Esophagus muscularis mucosa (tissue), 4 donors: ENCODE measurements at places on chromosomes 4 and X.

- no peaks in the 10 kb centered on the region for H3K36me3 ChIP-seq
- H3K4me3 ChIP-seq: no peak overlapping the region
- H3K27me3 ChIP-seq: no peaks in the 10 kb centered on the region
- DNase-seq: no peak
- no peaks in the 10 kb centered on the region for H3K4me1 ChIP-seq
- no peak overlapping the region for H3K27ac ChIP-seq
Measured at GRCh38 chr4:85391071-85391470, 83.9 kb upstream of the ARHGAP24 start.

- no peaks in the 10 kb centered on the region for H3K36me3 ChIP-seq
- H3K27me3 ChIP-seq: no peaks in the 10 kb centered on the region
- no peak overlapping the region for H3K27ac ChIP-seq
- no peaks in the 10 kb centered on the region for H3K4me1 ChIP-seq
- no peak for DNase-seq
- H3K4me3 ChIP-seq: no peak overlapping the region
Measured at GRCh38 chrX:6382284-6382683, 152.6 kb downstream of the VCX3A start.

- H3K36me3 ChIP-seq: no peaks in the 10 kb centered on the region
- no peaks in the 10 kb centered on the region for H3K27me3 ChIP-seq
- no peaks in the 10 kb centered on the region for H3K4me1 ChIP-seq
Measured at GRCh38 chr4:165992283-165992682, 119.2 kb downstream of the TLL1 start.

DNA sequence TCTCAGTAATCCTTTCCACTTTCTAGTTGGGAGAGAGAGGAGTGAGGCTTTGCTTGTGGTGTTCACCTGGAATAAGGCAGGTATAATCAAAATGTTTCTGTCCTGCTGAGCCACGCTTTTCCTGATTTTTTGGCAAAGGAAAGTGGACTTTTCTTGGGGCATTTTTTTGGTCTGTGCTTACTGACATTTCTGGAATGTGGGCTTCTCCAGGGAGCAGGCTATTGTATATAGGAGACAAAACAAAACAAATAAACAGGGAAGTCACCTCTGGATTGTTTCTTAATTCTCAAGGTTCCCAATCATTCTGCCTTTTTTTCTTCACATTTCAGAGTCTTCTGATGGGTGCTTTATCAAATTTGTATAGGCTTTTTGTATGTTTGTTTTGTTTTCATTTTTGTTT is 25.7 kb upstream of the RP2 start:
- H3K36me3 ChIP-seq: no peaks in the 10 kb centered on the region
- no peaks in the 10 kb centered on the region for H3K4me1 ChIP-seq
- H3K4me3 ChIP-seq: no peak overlapping the region
- H3K27ac ChIP-seq: no peak overlapping the region
- DNase-seq: no peak

DNA sequence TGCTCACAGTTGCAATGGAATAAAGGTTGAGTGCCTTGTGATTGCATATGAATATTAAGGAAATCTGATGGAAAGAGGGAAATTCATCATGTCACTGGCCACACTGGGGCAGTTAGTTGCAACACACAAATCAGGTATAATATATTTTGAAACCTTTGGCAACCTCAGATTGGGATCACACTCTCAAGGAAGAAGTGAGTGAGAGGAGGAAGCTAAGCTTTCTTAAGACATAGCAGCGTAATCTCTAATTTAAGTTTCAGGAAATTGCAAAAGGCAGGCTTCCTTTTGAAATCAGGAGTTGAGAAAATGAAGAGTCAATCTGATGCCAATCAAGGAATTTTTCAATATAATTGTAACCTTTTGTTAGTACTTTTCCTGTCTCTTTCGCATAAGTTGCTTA is 12.3 kb upstream of the CLTRN start:
- DNase-seq: no peak
- no peak overlapping the region for H3K4me3 ChIP-seq

- H3K36me3 ChIP-seq: peaks cover 7% of the 10 kb centered on the region
- no peak overlapping the region for H3K4me3 ChIP-seq
- peak overlapping the region; percentile 71 for H3K27ac ChIP-seq
Measured at GRCh38 chr4:7868892-7869471, 70.7 kb downstream of the AFAP1 start.

DNA sequence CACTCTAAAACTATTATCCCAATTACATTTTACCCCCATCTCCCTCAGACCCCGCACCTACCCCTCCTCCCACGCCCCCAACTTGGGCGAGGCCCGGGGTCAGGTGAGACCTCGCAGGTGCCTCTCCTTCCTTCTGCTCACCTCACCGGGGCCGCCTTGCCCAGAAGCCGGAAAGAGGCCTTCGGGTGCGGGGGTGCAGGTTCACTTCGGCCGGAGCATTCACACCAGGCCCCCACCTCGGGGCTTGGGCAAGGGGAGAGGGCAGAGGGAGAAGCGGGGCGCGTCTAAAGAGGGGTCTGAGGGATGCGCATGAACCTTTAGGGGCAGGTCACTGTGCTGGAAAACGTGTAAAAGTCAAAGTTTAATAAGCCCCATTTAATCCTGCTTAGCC is 427 bp downstream of the ZNF182 start:
- no peaks in the 10 kb centered on the region for H3K27me3 ChIP-seq
- no peak for DNase-seq
- H3K27ac ChIP-seq: peak overlapping the region; percentile 68
- no peaks in the 10 kb centered on the region for H3K36me3 ChIP-seq

DNA sequence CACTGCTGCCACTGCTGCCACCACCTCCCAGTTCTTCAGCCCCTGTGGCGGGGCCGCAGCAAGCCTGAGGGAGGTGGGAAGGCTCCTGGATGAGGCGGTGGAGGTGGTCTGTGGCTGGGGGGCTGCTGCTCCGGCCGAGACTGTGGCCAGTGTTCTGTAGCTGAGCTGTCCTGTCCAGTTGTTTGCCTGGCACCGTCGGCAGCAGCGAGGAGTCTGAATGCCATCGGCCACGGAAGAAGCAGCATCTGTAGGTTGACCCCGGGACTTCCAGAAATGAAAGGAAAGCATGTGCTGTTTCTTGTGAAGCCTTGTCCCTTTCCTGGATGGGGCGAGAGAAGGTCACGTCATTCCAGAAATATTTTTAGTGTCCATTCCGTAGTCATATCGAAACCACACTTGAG is 3.3 kb downstream of the C4orf54 start:
- H3K4me1 ChIP-seq: peaks cover 18% of the 10 kb centered on the region
- no peaks in the 10 kb centered on the region for H3K36me3 ChIP-seq
- H3K27me3 ChIP-seq: no peaks in the 10 kb centered on the region
- H3K4me3 ChIP-seq: no peak overlapping the region

GRCh38 chrX:16885628-16886027 is 15.5 kb upstream of the RBBP7 start:
- H3K27ac ChIP-seq: no peak overlapping the region
- H3K4me1 ChIP-seq: peaks cover 6% of the 10 kb centered on the region
- DNase-seq: no peak
- H3K4me3 ChIP-seq: no peak overlapping the region
- H3K36me3 ChIP-seq: no peaks in the 10 kb centered on the region

DNA sequence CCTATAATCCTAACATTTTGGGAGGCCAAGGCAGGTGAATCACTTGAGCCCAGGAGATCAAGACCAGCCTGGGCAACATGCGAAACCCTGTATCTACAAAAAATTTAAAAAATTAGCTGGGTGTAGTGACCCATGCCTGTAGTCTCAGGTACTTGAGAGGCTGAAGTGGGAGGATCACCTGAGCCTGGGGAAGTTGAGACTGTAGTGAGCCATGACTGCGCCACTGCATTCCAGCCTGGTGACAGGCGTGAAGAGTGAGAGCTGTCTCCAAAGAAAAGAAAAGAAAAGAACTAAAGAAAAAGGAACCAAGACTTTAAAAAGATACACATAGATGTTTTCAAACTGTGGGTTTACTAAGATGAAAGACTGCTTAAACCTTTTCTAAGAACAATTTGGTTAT is 129.0 kb downstream of the SPCS3 start:
- H3K4me3 ChIP-seq: no peak overlapping the region
- H3K4me1 ChIP-seq: no peaks in the 10 kb centered on the region
- no peak overlapping the region for H3K27ac ChIP-seq
- no peaks in the 10 kb centered on the region for H3K27me3 ChIP-seq
- DNase-seq: no peak
- H3K36me3 ChIP-seq: no peaks in the 10 kb centered on the region

DNA sequence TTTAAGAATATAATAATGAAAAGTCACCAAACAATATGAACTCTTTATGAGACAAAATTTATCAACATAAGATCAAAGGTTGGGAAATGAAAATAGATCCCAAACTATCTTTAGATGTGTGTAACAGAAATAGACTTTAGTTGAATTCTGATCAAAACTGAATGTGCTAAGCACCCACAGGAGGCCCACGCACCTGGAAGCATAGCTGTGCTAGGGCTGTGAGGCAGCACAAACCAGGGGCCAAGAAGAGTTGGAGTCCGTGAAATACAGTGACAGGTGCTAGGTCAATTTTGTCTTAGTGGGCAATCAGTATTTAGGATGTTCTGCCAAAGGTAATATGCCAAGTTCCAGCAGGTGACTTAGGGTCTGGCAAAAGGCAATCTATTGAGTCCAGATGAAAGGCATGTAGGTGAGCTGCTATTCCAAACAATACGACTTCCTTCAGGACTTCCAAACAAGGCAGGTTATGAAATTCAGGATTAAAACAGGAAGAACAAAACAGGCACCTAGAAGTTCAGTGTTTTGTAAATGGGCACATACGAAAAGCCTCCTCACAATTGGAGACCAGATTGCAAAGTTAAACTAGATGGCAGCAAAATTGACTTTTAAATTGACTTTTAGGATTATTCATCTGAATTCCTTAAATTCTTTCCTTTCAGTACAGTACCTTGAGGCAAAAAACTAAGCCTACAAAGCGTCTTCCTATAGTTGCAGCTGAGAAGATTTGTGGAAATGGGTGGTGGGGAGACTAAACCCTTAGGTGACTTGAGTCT is 4.7 kb upstream of the PCDH18 start:
- no peak overlapping the region for H3K27ac ChIP-seq
- H3K36me3 ChIP-seq: no peaks in the 10 kb centered on the region
- H3K27me3 ChIP-seq: no peaks in the 10 kb centered on the region
- peaks cover 25% of the 10 kb centered on the region for H3K4me1 ChIP-seq

DNA sequence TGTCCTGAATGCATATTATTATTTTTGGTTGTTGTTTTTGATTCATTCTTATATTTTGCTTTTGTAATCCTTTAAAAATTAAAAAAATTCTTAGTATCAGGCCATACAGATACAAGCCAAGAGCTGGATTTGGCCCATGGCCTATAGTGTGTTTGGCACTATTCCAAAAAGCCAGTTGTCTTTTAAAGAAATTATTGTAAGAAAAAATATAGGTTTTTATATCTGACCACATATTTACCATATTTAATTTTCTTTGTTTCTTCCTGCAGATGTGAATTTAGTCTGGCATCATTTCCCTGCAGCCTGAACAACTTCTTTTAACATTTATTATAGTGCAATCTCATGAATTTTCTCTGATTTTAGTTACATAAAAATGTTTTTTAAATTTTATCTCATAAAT is 652.8 kb upstream of the NR3C2 start:
- no peaks in the 10 kb centered on the region for H3K4me1 ChIP-seq
- no peaks in the 10 kb centered on the region for H3K27me3 ChIP-seq
- no peak overlapping the region for H3K4me3 ChIP-seq
- no peak for DNase-seq

DNA sequence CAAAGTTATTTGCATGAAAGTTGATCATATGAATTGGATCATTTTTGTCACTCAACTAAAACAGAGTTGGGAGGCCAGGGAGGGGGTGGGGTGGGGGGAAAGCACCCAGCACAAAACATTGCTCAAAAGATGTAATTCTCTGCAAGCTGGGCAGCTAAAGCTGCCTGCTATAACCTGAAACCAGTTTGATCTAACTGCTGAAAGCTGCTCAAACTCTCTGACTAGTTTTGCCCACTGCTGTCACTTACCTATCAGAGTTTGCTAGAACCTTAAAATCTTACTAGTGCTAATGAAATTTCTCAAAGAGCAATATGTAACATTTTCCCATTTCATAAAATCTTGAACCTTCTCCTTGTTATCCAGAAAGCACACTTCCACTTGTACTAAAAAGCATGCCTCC is 10.4 kb downstream of the CXCL8 start:
- no peaks in the 10 kb centered on the region for H3K4me1 ChIP-seq
- H3K27ac ChIP-seq: no peak overlapping the region
- no peaks in the 10 kb centered on the region for H3K36me3 ChIP-seq
- H3K27me3 ChIP-seq: no peaks in the 10 kb centered on the region
- no peak overlapping the region for H3K4me3 ChIP-seq

DNA sequence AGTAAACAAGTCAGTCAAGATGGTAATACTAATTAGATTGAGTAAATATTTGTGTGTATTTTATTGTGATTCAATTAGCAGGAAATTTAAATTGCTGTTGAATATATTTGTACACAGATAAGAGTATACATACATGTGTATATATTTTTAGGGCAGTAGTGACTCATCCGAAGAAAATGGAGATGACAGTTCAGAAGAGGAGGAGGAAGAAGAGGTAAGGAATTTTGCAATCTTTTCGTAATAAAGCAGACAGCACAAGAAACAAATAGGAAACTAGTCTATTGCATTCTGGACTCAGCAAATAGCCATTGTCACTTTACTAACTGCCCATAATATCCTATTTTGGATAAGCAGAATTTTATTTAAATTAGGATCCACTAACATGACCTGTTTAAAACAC is 6.6 kb downstream of the IBSP start:
- no peak for DNase-seq
- H3K4me1 ChIP-seq: no peaks in the 10 kb centered on the region
- no peaks in the 10 kb centered on the region for H3K36me3 ChIP-seq
- H3K27ac ChIP-seq: no peak overlapping the region
- no peaks in the 10 kb centered on the region for H3K27me3 ChIP-seq

DNA sequence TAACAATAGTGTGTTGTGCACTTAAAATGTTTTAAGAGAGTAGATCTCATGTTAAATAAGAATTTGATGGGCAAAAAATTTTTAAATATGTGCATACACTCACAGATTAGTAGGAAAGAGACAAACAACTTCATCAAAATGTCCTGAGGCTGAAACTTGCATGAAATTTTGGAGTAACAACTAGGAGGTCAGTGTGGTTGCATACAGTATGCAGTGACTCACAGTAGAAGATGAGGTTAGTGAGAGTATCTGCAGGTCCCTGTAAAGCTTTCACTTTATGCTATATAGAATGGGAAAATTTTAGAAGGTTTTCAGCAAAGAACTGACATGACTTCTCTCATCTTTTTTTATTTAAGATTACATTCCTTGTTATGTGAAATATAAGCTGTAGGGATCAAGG is 453.1 kb upstream of the KLHL4 start:
- H3K27ac ChIP-seq: no peak overlapping the region
- DNase-seq: no peak
- H3K4me1 ChIP-seq: no peaks in the 10 kb centered on the region
- no peaks in the 10 kb centered on the region for H3K27me3 ChIP-seq

DNA sequence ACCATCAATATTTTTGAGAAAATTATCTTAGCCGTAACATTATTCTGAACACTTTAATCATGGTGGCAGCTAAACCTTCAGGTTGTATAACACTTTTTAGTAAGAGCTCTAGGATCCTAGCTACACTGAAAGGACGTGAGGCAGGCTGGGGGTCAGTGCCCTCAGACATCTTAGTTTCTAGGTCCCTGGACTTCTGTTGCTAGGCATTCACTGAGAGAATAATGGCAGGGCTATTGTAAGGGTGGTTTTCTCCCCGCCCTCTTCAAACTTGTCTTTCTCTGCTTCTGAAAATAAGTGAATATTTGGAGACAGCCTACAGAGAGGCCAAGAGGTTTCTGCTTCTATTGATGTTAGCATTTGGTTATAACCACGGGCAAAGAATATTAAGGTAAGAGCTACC is 15.4 kb upstream of the MMRN1 start:
- H3K36me3 ChIP-seq: no peaks in the 10 kb centered on the region
- H3K4me1 ChIP-seq: no peaks in the 10 kb centered on the region
- H3K27me3 ChIP-seq: no peaks in the 10 kb centered on the region
